ENCODE measurements at places on chromosomes 4 and X. TPM values are rescaled to one million over a fixed set of nuclear protein-coding genes. Genes with fewer than 3 reads are reported as not detected.

Gene SNCA
- 9.0 TPM for total RNA-seq

Gene RGN
- total RNA-seq: 0.44 TPM

Gene MAGEA1
- not detected for total RNA-seq

Gene RNF212
- total RNA-seq: 0.53 TPM

GRCh38 chrX:45781901-45782553, 581.4 kb upstream of the DIPK2B start:
- no peak for DNase-seq

DNA sequence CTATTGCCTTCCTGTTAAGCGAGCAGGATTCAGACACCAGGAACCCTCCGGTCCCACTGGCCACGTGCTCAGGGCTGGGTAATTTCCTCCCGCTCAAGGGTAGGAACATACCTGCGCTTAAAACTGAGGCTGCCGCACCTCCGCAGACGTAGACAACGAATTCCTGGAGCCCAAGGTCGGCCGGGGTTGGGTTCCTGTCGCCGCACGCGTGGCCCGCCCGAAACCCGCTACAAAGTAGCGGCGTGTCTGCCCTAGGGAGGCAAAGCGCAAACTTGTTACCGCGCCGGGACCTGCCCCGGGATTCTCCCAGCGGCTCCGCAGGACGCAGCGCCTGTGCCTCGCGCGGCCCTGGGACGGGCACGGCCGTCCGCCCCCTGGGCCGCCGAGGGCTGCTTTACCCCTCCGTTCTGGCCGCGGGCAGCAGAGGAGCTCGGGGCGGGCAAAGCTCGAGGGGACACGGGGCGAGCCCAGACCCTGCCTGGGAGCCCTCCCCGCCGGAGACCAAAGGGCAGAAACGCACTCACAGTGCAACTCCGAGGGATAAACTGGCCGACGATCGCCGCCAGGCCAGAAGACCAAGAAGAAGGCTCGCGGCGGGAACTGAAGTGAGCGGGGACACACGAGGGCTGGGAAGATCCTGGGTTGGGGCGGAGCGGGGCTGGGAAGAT, at the start of gene ERVMER34-1:
TSS of gene ERVMER34-1 (minus strand) at position 607 of the 668 bp plus-strand sequence. CDS start 5,905 bp downstream, outside the sequence.
- DNase-seq: no peak

Gene GLRA3
- total RNA-seq: not detected

Gene GEMIN8
- 20.8 TPM for total RNA-seq

Gene SERTM2
- total RNA-seq: not detected

GRCh38 chrX:41491267-41492004, 44.3 kb downstream of the NYX start:
- no peak for DNase-seq

Gene HSFX3
- total RNA-seq: not detected

DNA sequence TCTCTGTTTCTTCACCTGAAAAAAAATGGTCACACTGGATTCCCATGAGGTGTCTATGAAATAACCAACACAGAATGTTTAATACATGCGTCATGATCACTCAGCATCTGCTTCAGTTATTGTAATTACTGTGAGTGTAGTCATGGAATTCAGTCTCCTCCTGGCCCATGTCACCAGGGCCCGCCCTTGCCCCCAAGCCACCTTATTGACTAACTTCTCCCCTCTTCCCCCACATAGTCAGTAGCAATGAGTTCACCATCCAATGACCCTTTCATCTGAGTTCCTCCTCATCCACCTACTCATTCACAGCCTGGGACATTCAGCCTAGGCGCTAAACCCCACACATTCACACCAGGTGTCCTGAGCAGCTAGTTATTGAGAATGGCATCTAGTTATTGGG, 15.6 kb downstream of the PNMA6F start:
- no peak for DNase-seq

- DNase-seq: no peak
These were observed 475.9 kb downstream of the PDHA2 start for GRCh38 chr4:96315815-96316214.

Data from esophagus squamous epithelium (tissue), 5 donors.